Glutamatergic neuron (in vitro differentiated cells): ENCODE measurements at places on chromosomes 7 and 10.

- DNase-seq, result no peak
These were observed 176.8 kb downstream of the WDR37 start for GRCh38 chr10:1233031-1233430.

GRCh38 chr7:138886501-138886917, 88.5 kb upstream of the ATP6V0A4 start:
- DNase-seq, result no peak

DNA sequence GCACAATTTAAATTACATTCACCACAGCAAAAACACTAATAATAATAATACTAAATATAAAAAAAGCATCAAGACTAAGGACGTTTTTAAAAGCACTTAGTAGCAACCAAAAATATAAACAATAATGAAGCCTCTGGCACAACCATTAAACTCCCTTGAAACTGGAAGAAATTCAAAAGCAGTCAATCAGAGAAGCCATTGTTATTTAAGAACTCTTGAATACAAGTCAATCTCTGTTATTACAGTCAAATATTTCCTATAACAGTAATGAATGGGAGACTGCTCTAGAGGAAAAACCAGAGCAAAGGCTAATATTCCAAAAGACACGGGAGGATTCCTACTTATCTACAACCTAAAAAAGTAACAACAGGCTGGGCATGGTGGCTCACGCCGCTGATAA, 164.2 kb downstream of the KMT2E start:
- no peak for DNase-seq

DNA sequence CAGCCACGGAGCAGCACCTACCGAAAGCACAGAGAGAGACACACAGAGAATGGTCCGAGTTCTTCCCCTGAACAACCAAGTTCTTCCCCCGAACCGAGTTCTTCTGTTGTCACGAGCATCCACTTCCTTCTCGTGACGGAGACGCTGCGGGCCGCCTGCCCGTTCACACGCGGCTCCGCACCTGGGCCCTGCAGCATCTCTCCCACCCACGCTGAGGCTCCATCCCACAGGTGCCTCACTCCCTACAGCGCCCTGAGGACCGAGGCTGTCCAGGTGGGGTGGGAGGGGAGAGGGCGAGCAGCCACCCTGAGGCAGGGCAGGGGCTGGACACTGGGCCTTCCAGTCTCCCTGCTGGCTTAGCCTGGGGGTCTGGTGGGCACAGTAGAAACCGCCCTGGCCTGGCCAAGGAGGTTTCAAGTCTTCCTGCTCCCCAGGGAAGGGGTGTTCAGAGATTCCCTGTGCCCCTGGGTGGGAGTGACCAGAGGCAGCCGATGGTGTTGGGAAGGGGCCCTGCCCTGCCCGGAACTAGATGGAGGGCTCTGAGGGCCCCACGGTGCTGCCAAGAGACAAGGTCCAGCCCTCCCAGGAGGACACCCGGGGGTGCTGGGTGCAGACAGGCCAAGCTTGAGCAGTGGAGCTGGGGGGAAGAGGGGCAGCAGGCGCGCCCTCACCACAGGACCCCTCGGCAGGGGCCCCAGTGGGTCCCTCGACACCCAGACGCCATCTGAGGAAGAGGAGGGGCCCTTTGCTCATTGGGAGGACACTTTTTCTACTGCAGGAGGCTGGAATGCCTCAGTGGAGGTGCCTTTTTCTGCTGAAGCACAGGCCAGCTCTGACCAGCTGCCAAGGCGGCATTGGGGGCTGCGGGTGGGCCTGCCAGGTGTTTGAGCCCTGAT, 5.2 kb upstream of the NKX6-2 start:
- DNase-seq, result no peak

- peak; percentile 64 for DNase-seq
These were observed 20.5 kb upstream of the INPP5A start for GRCh38 chr10:132516771-132517725.

DNA sequence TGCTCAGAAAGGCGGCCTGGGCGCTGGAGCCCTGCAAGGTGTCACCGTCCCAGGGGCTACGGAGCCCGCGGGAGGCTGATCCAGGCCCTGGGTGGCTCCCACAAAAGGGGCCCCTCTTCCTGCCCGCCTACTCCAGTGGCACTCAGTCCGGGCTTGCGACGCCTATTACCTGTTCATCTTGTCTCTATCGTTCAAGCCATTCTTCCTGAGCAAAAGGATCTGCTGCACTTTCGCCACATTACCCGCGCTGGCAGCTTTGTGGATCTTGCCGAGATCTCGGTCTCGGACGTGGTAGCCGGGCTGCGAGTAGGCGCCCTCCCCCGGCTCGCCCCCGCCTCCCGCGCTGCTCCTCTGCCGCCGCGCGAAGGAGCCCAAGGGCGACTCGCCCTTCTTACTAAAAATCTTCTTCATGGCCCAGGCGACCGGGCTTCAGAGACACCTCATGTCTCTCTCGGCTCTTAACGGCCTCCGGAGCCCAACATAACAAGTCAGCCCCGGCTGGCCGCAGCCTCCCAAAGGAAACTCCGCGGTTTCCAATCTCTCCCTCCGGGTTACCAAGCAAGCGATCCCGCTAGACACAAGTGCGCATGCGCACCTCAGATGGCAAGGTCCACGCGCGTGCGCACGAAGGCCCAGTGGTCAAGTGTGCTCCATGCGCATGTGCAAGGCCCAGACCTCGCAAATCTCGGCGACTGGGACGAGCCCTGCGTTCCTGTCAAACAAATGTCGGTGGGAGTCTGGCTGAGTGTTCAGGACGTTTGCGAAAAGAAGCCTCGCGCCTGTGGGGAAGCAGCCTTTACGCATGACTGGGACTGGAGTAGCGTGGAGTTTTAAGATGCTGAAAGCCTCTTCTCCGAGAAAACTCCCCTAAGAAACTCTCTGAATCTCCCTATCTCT, at the start of gene ANKRD26:
Gene ANKRD26, minus strand, starts transcription at position 579 of the 897 bp plus-strand sequence. Its CDS starts 168 bp downstream, at position 411.
- DNase-seq, result peak; percentile 99

DNA sequence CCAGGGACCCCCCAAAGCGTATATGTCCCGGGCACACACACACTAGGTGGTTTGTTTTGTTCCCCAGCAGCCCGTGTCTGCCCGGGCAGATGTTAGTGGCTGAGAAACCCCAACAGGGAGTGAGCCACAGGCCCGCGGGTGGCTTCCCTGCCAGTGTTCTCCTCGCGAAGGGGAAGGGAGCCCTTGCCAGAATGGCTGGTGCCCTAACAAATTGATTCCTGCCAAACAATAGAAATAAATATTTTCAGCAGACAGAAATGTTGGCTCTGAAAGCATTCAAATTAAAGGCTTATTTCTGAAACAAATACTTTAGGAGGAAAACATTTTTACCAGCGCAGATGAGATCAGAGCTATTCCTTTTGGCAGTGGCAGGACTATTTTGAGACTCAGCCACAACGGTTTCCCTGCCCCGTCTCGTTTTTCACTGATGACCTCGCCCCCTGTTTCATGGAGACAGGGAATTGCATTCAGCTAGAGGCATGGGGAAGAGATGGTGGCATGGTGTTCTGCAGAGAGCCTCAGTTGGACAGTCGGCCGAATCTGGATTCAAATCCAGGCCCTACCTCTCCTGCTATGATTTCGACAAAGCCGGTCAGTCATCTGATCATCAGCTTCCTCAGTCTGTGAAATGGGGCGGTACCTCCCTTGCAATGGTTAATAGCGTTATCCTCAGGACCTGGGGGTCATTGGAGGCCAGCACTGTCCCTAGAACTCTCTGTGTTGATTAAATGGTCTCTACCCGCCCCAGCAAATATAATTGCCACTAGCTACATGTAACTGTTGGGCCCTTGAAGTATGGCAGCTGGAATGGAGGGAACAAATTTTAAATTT, 84.5 kb downstream of the CUX1 start:
- DNase-seq, result no peak
